ENCODE measurements at places on chromosomes 1 and 21.

GRCh38 chr1:56506951-56507491 lies 72.3 kb downstream of the PLPP3 start:
- peak; percentile 61 for DNase-seq

DNA sequence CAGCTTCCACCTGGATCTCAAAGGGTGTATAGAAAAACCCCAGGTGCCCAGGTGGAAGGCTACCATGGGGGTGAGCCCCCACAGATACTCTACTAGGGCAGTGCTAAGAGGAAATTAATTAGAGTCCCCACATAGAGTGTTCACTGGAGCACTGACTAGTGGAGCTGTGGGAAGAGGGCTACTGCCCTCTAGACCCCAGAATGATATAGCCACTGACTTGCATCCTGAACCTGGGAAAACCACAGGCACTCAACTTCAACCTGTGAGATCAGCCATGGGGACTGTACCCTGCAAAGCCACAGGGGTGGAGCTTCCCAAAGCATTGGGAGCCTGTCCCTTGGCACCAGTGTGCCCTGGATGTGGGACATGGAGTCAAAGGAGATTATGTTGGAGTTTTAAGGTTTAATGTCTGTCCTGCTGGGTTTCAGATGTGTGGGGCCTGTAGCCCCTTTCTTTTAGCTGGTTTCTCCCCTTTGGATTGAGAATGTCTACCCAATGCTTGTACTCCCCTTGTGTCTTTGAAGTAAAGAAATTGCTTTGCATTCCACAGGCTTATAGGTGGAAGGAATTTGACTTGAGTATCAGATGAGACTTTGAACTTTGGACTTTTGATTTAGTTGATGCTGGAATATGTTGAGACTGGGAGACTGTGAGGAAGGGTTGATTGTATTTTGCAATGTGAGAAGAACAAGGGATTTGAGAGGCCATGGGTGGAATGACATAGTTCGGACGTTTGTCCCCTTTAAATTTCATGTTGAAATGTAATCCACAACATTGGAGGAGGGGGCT lies 31.8 kb upstream of the CDC14A start:
- no peak for DNase-seq

GRCh38 chr1:167442854-167443565 lies 75.3 kb downstream of the CD247 start:
- DNase-seq: no peak

- no peak for DNase-seq
Measured at GRCh38 chr1:8597455-8597854, 220.0 kb downstream of the RERE start.

DNA sequence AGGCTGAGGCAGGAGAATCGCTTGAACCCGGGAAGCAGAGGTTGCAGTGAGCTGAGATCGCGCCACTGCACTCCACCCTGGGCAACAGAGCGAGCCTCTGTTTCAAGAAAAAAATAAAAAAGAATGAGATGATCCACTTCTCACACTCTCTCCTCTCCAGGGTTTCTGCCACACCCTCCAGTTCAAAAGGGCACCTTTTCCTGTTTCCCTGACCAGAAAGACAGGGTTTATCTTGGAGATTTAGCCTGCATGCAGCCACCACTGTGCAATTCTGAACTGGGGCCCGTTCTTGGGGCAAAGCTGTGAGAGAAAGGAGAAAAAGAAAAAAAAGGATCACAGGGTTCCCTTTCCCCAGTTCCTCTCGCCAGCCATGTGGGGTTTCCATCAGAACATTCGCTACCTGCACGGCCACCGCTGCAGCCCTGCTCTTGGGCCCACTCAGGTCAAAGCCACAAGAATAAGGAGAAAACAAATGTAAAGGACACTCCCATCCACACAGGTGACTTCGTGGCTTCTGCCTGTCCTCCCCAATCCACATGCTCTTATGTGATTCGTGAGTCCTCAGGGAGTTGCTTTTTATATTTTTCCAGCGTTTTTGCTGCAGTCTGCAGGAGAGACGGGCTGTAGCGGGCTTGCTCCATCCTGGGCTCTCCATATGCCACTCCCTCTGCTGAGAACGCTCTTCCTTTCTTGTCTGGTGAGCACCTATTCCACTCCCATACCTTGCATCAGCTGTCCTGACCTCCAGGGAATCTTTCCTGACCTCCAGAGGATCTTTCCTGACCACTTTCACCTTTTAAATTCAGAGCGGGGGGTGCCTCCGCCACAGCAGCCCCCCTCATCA lies 26.4 kb downstream of the GNG4 start:
- no peak for DNase-seq

DNA sequence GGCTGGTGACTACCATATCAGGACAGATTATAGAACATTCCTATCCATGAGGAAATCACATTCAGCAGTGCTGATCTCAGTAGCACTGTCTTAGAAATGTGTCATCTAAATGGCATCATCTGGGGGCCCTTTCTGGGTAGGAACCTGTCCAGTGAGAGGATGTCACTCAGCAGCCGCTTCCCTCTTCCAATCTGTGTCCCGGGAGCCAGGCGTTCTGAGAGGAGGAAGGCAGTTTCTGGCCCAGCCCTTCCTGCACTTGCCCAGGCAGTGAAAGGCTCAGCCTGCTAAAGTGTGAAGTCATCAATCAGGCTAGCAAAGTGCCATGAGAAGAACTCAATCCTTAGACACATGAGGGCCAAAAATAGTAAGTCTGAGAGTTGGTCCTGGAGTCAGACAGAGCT lies 25.6 kb downstream of the RAB4A start:
- peak; percentile 30 for DNase-seq

GRCh38 chr1:177824508-177824982 lies 145.3 kb downstream of the SEC16B start:
- no peak for DNase-seq

DNA sequence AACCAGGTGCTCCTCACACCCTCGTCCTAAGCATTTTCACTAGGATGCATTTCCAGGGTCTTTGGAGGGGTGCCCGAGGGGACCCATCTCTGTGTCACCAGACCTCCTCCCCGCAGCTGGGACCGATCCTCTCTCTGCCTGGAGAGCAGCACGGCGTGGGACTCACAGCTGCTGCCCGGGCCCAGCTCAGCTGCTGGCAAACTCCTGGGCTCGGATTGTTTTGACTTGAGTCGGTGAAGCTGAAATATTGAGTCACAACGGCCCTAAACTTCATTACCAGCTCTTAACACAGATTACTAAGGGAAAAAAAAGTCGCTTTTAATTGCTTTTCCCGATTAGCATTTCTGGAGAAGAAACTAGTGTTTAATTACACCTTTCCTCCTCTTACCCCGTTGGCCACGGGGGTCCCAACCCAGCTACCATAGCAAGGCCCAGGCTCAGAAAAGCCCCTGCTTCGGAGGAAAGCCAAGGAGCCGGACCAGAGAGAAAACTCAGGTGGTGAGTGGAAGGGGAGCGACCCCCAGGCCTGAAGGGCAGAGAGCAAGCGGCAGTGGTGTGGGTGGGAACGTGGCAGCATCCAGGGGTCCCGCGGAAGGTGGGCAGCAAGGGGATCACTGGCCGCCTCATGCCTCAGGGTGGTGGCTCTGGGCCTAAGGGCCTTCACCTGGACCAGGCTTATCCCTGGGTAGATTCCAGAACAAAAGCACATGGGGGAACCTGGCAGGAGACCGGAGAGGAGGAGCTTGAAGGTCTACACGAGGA lies 41.7 kb downstream of the CASZ1 start:
- DNase-seq: no peak

GRCh38 chr1:2379733-2380404 lies 11.5 kb downstream of the MORN1 start:
- DNase-seq: no peak

DNA sequence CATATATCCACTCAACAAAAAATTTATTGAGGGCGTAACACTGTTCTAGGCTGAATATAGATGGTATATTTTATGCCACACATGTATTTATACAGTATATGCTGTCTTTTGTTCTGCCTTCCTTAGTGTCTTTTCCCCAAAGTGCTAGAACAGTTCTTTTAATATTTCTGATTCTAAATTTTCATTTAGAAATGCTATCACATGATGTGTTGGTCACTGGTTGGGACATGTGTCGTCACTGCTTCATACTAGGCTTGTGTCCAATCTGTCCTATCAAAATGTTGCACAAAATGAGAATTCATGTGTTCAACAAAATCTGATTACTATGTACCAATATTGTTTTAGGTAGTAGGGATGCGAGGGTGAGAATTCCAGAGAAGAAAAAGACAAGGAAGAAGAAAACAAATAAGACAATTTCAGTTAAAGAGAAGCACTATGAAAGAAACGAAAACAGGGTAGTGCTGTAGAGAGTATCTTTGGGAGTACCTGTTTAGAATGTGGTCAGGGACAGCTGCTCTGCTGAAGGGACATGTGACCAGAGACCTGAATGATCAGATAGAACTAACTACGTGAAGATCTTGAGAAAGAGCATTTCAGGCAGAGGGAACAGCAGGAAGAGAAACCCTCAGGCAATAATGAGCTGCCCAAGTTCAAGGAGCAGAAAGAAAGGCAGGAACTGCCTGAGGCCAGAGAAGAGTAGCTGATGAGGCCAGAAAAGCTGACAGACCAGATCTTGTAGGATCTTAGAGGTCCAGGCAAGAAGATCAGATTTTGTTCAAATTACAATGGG lies 1.3 kb downstream of the KMO start:
- DNase-seq: no peak

GRCh38 chr1:18494304-18494703 lies 13.6 kb downstream of the KLHDC7A start:
- no peak for DNase-seq

DNA sequence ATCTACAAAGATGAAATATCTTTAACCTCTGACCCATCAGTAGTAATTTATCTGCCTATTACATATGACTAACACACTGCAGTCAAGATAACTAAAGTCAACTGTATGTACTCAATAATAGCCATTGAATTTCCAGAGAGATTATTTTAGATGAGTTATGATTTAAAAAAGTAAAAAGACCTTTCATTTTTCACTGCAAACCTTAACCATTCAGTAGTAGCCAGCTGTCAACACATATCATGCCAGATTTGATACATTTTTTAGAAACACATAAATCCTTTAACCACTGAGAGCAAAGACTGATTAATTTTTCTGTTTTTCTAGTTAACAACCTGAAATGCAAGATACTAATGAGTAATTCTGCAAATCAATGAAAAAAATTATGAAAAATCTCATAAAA lies 31.0 kb downstream of the PALMD start:
- DNase-seq: no peak

- no peak for DNase-seq
Measured at GRCh38 chr1:233240371-233240770, 55.2 kb downstream of the PCNX2 start.

DNA sequence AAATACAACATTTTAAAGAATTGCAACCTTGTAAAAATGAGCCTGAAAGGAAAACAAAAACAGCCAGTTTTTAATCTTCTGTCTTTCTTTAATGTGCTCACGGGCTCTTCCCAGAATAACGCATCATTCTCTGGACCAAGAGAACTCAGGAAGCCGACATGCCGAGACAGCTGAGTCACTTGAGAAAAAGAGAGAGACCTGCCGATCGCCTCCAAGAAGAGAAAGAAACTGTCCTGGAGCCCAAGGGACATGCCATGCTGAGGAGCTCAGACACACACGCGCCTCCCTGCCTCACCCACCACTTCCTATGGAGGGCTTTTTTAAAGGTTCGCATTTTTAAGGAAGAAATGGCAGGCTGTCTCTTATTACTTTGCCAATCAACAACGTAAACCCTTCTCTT lies 176.4 kb downstream of the ZNF281 start:
- peak; percentile 91 for DNase-seq

GRCh38 chr1:8544644-8545043 lies 226.7 kb downstream of the SLC45A1 start:
- DNase-seq: no peak

- peak; percentile 40 for DNase-seq
Measured at GRCh38 chr1:51990478-51990965, at the start of gene RAB3B. TSS of gene RAB3B (minus strand) at chr1:51990700. CDS start at chr1:51977117, 13,583 bp downstream.

Data from kidney capillary endothelial cell (primary cell).